Naive thymus-derived CD4-positive, alpha-beta T cell (primary cell): ENCODE measurements at places on chromosomes 2 and 18. TPM values are rescaled to one million over a fixed set of nuclear protein-coding genes. Genes with fewer than 3 reads are reported as not detected.

GRCh38 chr2:213065583-213066442 is 85.6 kb downstream of the IKZF2 start:
- no peak for DNase-seq

DNA sequence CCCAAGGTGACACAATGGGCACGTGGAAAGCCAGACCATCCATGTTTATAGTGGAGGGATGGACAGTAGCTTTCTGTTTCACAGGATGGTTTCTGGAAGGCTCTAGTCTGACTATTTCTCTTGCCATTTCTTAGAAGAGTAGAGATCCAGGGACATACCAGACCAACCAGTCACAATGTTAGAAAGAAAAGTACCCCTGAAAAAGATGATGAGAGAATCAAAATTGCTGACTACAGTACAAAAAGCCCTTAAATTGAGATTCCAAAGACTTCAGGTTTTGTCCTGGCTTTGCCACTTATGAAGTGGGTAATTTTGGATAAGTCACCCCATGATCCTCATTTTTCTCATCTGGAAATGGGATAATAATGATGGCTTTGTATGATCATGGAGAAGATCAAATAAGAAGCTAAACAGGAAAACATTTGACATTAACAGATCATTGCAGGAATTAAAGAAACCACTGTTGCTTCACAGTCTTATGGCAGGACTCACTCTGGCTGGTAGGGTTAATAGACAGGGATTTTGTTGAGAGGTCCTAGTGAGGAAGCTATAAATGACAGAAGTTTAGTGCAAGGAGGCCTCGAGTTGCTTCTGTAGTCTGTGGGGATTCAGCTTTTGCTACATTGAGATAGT is 386.0 kb downstream of the IRS1 start:
- no peak for DNase-seq

DNA sequence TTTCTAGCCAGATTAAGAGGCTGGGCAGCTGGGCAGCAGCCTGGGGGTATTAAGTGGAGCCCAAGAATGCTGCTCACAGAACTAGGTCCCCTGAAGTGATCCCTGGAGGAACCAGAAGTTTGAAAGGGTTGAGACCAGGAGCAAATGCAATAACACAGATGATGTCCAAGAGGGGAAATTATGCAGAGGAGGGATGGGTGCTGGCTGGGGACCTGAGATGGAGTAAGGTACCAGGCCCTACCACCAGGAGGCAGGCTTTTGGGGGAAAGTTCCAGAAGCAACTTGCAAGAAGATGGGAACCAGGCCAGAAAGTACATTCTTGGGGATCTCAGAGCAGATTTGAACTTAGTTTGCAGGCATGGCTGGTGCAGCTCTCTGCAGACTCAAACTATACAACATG is 175.1 kb downstream of the NCK2 start:
- peak; percentile 47 for DNase-seq

The ANKRD30B gene
- not detected for total RNA-seq

The TMEM178A gene
- 0.32 TPM for total RNA-seq

DNA sequence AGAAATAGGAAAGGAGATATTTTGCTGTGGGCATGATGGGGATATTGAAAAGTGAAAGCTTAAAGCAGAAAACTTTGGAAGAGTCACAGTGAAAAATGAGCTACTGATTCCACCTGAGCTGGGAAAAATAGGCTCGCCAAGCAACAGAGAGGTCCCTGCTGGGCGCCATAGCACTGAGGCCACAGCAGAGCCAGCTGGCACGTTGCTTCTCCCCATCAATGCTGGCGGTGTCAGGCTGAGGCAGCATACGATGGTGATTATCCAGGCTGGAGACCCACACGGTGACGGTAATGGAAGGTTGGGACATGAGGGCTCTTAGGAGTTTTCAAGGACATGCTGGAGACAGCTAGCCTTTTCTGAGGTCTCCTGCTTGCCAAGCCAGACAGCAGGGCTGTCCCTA is 25.8 kb upstream of the DTNB start:
- DNase-seq, result no peak

- no peak for DNase-seq
Measured at GRCh38 chr2:29705616-29706015, 215.8 kb downstream of the ALK start.

GRCh38 chr18:34978953-34979608 is 62.1 kb upstream of the MAPRE2 start:
- DNase-seq, result peak; percentile 2

- DNase-seq, result no peak
Measured at GRCh38 chr2:181828122-181828705, 63.3 kb upstream of the ITPRID2 start.
